Inflammatory macrophage (primary cell): ENCODE measurements at places on chromosomes 1 and 21.

GRCh38 chr1:31797216-31797615 is 18.6 kb downstream of the SPOCD1 start:
- peak; percentile 0 for DNase-seq

GRCh38 chr1:161864577-161864976 is 98.5 kb downstream of the ATF6 start:
- no peak for DNase-seq

DNA sequence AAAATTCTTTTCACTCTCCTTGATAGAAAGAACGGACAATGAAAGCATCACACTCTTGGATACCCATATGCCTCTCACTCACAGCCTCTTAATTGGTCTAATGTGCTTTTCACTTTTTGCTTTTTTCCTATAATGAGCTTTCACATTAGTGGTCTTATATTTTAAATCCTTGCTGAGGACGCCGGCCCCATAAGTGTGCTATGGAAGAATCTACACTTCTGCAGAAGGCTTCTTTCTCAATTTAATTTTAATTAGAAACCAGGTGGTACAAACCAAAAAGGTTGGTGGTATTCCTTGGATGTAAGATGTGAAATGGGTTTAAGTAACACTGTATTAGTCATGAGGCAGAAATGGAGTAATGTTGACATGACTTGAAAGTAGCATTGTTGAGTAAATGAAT is 190.6 kb upstream of the NFIA start:
- peak; percentile 18 for DNase-seq

DNA sequence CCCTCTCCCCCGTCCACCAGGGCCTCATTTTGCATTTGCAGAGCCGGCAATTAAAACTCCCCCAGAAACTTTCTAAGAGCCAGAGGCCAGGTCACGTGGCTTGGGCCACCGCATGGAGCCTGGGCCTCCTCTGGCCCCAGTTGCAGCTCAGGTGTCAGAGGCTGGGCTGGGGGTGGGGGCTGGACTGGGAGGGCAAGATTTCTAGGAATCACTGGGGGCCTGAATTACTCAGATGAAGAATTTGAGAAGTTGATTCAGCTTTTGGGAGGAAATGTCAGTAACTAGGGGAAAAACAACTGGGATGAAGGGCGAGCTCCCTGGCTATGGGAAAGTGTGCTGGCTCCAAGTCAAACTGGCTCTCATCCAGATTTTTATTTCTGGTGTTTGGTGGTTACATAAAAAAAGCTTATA is 151.0 kb downstream of the CDC7 start:
- DNase-seq = no peak

DNA sequence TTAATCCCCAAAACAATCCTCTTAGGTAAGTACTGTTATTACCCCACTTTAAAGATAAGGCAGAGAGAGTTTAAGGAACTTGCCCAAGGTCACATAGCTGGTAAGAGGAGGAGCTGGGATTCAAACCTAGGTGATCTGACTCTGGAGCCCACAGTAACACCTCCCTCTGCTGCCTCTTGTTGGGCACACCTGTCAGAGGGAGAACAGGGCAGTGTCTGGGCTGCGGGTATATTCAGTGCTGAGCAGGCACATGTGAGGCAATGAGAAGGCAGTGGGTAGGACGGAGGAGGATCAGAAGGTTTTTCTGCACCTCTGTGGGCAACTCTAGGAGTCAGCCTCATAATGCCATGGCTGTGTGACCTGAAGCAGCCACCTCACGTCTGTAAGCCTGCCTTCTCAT is 1.8 kb downstream of the HPCA start:
- no peak for DNase-seq

DNA sequence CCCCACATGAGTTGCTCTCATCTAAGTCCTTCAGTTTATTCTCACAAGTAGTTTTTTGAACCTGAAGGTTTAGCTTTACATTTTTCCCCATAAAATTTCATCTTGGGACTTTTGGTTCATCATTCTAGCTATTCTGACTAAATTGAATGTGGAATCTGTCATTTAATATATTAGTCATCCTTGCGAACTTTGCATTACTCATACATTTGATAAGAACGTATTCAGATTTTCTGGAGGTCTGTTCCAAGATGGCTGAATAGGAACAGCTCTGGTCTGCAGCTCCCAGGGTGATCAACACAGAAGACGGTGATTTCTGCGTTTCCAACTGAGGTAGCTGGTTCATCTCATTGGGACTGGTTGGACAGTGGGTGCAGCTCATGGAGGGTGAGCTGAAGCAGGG is 59.8 kb upstream of the CSF1 start:
- no peak for DNase-seq

DNA sequence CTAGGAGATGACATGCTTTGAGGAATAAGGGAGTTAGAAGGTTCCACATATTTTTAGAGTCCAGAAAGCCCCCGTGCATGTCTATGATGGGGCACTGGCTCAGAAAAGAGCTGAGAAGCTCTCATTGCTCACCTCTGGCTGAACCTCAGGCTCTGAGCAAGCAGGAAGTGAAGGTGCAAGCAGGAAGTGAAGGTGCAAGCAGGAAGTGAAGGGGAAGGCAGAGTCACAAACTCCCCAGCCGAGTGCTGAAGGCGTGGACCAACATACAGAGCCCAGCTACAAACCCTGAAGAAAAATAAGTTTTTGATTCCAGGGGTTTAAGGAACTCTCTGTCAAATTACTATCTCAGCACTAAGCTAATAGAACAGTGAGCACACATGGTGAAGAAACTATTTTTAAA is 7.0 kb downstream of the KRTAP10-8 start:
- no peak for DNase-seq

GRCh38 chr1:93442008-93442666 is 5.8 kb upstream of the FNBP1L start:
- DNase-seq = no peak

DNA sequence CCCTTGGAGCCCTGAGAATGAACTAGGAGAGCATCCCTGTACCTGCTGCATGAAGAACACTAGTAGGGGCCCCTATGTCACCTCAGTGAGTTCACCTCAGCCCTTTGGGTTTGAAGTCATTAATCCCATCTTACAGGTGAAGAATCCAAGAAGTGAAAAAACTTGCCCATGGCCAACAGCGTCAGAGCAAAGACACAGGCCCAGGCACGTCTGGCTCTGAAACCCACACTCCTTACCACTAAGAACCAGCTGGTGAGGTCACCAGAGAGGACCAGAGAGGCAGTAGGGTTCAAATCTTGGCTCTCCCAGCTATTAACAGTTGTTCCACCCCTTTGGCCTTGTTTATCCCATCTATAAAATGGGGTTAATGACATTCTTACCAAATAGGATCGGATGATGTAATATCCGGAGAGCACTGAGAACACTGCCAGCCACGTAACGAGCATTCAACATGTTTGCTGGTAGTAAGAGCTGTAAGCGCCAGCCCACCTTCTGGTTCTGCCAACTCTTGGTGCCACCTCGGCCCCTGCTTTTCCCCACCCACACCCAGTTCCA is 8.8 kb downstream of the MATN1 start:
- no peak for DNase-seq

GRCh38 chr1:209924390-209924789 is 13.6 kb upstream of the SYT14 start:
- no peak for DNase-seq

DNA sequence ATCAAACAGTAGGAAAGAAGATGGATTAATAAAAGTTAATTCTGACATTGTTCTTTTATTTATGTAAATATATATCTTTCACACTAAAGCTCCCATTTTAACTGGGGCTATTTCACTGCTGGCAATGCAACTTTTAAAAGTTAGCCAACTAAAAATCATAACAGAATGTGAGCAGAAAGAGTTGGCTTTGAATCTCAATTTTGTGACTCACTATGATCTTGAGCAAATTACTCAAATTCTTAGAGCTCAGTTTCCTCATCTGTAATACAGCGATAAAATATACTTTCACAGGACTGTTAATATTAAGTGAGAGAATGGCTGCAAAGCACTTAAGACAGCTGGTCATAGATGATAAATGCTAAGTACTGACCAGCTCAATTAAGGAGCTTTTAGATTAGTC is 10.8 kb downstream of the EFCAB14 start:
- no peak for DNase-seq

GRCh38 chr1:170586321-170587252 is 54.6 kb downstream of the GORAB start:
- DNase-seq = peak; percentile 48

DNA sequence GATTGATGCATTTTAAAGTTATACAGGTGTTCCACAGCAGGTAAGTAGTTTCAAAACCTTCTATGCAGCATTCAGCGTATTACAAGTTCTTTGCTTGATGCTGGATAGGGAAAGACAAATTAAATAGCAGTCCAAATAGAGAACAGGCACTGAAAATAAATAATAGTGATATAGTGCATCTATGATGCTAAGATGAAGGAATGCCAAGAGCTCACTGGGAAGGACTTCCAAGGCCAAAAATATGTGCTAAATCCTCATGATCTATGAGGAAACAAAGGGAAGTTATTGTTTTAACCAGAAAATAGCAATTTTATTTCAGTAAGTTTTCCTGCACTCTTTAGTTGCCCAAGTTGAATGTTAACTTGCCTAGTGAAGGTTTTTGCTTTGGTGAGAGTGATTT is 127.8 kb upstream of the GREM2 start:
- DNase-seq = no peak

DNA sequence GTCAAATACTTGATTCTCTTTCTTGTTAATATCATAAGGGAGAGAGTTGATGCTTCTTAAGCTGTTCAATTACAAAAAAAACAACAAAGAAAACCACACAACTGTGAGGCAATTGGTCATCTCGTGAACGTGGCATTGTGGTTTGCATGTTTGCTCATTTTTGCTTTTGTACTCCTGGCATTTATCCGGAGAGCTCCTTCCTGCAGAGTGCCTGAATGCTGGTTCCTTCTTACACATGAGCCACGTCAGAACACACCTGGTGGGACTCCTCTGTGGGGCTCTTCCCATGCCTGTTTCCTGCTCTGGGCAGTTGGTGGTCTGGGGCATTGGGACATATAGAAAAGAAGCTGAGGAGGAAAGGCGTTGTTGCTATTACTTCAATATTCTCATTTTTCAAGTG is 25.7 kb downstream of the KCNK1 start:
- no peak for DNase-seq

GRCh38 chr1:198352975-198353695 is 187.3 kb downstream of the ATP6V1G3 start:
- no peak for DNase-seq

- no peak for DNase-seq
These were observed 30.8 kb upstream of the COL18A1 start for GRCh38 chr21:45373991-45374816.
